ENCODE measurements at places on chromosomes 3 and 15.

- DNase-seq: no peak
Measured at GRCh38 chr3:17301271-17301670, 416.5 kb downstream of the PLCL2 start.

- no peak for DNase-seq
Measured at GRCh38 chr15:60704129-60704528, 225.2 kb upstream of the ICE2 start.

DNA sequence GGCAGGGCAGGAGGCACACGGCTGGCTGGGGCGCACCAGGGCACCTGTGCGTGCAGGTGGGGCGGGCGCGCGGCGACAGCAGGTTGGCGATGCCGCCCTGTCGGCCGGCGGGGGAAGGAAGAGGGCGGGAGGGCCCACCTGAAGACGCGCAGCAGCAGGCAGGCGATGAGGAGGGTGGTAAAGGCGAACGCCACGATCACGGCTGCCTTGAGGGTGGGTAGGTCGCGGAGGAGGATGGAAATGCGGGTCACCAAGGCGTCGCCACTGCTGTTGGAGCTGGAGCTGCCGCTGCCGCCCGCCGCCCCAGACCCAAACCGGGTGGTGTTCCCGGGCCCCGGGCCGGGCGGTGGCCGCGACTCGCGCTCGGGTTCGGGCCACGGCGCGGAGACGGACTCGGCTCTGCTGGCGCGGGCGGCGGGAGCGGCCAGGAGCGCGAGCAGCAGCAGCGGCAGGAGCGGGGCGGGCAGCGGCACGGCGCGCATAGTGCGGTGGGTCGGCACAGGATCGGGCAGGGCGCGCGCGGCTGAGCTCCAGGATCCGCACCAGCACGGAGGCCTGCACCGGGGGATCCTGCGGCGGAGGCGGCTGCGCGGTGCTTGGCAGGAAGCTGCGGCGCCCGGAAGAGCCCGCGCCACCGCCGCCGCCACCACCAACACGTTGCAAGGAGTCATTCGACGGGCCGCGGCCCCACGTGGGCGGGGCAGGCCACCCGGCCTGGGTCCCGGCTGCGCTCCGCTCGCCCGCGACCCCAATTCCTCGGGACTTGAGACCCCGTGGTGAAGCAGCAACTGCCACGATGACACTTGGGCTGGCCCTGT, at the start of gene FAM174B:
Gene FAM174B (minus strand): TSS at position 598 of the 818 bp plus-strand sequence.
- no peak for DNase-seq

GRCh38 chr3:29695643-29696198, 414.9 kb downstream of the RBMS3 start:
- DNase-seq: no peak

- DNase-seq: no peak
Measured at GRCh38 chr15:70274255-70274880, 176.7 kb upstream of the TLE3 start.

GRCh38 chr3:113428581-113428980, 12.7 kb downstream of the CFAP44 start:
- no peak for DNase-seq

GRCh38 chr3:49567406-49567805, 13.1 kb downstream of the BSN start:
- DNase-seq: no peak

DNA sequence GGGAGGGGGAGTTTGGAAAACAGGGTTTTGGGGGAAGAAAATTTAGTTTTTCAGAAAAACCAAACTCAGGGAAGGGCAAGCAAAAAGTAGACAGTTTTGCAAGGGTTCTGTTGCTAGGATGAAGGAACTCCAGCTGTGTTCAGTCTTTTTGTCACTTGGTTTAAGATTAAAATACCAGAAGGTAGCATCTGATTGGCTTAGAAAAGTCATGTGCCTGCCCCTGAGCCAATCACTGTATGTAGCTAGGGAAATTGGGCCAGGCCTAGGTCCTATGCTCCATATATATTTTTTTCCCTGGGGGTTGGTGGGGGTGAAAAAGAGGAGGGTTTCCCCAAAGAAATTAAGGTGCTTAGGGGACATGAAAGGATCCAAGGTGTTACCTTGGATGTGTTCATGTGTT, 24.3 kb downstream of the CLDN11 start:
- no peak for DNase-seq

GRCh38 chr15:83292317-83292716, 7.9 kb upstream of the BNC1 start:
- DNase-seq: no peak

- no peak for DNase-seq
Measured at GRCh38 chr3:172189213-172189612, 149.8 kb downstream of the FNDC3B start.

DNA sequence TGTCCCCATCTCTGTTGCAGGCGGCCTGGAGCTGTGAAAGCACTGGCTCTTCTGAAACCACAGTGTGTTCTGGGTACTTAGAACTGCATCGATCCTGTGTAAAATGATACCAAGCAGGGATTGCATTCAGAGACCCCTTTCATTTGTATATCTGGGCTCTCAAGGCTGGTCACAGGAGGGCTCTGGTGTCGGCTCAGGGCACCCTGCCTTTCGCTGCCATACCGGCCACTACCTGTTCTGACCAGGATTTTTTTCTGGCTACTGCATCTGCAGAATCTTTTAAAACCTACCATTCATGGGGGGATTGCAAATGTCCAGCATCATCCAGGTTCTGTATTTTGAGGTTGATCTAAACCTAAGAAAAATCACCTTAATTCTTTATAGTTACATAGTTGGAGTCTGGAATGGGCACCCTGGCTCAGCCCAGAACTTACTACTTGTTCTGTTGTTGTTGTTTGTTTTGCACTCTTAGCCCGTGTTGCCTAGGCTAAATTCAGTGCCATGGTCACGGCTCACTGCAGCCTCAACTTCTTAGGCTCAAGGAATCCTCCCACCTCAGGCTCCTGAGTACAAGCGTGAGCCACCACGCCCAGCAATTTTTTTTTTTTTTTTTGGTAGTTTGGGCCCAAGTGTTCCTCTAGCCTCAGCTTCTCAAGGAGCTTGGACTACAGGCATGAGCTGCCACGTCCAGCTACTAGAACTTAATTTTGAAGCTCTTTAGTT, 52.7 kb downstream of the TRIM71 start:
- no peak for DNase-seq

GRCh38 chr15:50890751-50891150, 17.7 kb upstream of the AP4E1 start:
- DNase-seq: no peak

DNA sequence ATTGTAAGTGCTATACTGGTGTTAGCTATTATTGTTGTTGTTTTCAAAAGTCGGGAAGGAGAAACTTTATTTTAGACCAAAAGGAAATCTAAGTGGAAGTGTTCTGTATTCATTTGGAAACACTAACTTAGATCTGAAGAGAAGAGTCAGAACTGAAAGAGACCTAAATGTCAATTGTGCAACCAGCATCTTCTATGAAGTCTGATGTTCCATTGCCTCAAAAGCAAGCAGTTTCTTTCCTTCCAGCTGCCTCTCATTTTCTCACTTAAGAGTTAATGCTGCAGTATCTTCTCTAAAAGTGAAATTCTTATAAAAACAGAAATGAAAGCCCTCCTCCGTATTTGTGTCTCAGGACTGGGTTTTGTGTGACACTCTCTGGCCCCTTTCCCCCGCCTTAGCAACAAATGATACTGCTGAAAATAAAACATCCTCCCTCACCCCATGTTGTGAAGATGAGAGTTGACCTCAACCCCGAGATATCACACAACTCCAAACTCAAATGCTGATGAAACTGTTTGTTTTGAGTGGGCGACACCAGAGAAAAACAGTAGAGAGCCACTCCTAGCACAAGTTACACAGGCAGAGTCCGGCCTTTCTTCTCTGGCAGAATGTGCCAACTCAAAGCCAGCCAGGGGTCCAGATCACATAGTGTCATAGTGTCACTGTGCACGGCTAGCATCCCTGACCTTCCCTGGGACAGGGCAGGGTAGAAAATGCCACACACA, 48.9 kb downstream of the GLDN start:
- DNase-seq: no peak

- DNase-seq: no peak
Measured at GRCh38 chr15:41789236-41789635, 15.0 kb downstream of the MAPKBP1 start.

GRCh38 chr3:187858711-187859110, 113.4 kb upstream of the BCL6 start:
- DNase-seq: no peak

DNA sequence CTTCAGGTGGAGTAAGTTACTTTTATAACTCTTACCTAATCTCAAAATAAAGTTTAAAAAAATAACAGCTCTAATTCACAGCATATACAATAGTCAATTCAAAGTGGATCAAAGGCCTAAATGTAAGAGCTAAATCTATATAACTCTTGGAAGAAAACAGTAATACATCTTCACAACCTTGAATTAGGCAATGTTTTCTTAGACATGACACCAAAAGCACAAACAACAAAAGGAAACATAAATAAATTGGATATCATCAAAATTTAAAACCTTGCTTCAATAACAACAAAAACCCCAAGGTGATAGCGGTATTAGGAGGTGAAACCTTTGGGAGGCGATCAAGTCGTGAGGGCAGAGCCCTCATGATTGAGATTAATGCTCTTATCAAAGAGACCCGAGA, 12.8 kb downstream of the DENND6A start:
- no peak for DNase-seq
